ENCODE measurements at places on chromosomes 6 and 20. TPM values are rescaled to one million over a fixed set of nuclear protein-coding genes. Genes with fewer than 3 reads are reported as not detected.
A peak's percentile ranks its signal among the peaks of the same experiment; 100 is the strongest.

The SLC22A1 gene
- total RNA-seq, result 0.42 TPM

The USP49 gene
- total RNA-seq, result 3.7 TPM

The AKAP12 gene
- total RNA-seq, result 84.9 TPM

DNA sequence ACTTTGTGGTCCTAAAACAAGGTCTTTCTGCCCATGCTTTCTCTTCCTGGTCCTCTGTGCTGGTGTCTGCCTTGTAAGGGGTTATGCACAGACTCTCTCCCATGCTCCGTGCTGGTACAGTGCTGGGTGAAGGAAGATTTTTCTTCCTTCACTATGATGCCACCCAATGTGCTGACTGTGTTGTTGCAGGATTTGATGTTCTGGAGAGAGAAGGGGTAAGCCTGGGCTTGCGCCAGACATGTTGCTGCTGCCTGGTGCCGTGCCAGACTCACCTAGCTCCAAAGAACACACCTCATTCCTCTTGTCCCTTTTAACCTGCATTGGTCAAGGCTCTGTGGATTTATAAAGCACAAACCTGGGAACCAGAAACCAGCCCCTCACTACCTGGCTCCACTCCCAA lies 28.4 kb upstream of the ARMH2 start:
- DNase-seq, result no peak

DNA sequence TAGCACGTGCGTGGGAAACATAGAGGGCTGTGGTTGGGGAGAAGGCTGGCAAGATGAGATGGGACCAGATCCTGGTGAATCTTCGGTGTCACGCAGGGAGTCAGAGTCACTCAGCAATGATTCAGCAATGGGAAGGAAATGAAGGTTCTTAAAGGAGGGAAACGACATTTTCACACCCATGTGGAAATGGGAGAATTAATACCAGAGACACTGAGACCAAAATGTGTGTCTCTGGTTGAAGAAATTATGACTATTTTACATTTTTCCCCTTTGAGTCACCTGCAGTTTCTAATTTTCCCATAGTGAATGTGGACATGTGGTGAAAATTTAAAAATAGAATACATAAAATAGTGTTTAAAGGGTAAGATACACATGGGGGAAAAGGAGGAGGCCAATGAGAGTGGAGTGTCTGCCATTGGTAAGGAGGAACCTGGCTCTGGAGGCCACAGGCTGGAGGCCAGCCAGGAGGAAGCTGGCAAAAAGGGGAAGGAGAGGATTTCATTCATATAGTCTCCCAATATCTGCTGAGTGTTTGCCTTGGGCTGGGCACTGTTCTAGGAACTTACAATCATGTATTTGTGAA lies 17.5 kb downstream of the NRN1 start:
- DNase-seq, result no peak

The BMP5 gene
- total RNA-seq, result 112 TPM

DNA sequence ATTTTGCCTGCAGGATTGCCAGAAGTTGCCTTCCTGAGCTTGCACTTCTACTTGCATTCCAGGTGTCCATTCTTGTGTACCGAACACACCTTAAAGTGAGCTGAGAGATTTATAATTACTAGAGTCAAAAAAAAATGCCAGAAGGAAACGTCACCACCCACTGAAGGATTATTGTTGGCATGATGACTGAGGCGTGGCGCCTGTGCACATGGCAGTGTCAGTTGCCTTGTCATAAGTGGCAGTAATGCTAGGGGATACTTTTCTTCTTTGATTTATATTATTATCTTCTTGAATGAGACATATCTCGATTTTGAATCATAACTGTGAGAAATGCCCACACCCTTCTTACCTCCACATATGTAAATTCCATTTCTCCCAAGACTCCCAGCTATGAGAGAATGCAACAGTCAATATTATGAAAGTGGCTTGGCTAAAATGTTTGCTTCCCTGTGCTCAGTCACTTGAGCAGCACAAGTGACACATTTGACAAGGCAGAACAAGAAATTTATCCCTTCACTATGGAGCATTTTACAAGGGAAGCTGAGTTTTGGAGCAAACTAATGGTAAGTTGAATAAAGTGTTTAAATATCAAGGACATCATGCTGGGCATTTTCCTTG lies 149.5 kb upstream of the SASH1 start:
- no peak for DNase-seq

The MUC21 gene
- not detected for total RNA-seq

The TBC1D20 gene
- 34.4 TPM for total RNA-seq

The BMP7 gene
- total RNA-seq, result 276 TPM

The PHF20 gene
- total RNA-seq, result 42.0 TPM

GRCh38 chr20:24738981-24739633 lies 210.0 kb upstream of the CST7 start:
- no peak for DNase-seq

The SLC26A8 gene
- not detected for total RNA-seq

DNA sequence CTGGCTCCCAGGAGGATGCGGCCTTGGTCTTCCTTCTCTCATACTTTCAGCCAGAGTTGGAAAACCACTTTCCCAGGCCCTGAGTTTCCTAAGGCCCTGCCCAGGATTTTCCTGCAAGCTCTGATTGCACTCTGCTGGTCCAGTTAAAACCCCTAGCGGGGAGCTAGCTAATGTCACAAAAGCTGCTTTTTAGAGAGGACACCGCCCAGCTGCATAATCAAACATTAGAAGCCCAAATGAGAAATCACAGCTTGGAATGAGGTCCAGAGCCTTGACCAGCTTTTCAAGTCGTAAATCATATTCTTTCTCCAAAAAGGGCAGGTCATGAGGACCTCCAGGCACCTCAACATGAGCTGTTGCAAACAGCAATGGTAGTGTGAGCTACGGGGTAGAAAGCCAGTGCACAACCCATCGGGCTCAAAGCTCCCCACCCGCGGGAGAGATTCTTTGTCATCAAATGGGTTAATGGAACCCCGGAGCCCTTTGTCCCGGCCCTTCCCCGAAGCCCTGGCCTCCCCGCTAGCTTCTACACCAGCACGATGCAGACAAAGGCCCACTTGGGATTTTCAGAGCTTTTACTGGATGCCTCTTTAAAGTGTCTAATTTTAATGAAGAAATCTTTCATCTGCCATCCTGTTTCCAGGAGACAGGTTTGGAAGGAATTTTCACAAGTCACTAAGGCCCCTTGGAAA lies 134.0 kb downstream of the SCML4 start:
- DNase-seq, result peak; percentile 26

DNA sequence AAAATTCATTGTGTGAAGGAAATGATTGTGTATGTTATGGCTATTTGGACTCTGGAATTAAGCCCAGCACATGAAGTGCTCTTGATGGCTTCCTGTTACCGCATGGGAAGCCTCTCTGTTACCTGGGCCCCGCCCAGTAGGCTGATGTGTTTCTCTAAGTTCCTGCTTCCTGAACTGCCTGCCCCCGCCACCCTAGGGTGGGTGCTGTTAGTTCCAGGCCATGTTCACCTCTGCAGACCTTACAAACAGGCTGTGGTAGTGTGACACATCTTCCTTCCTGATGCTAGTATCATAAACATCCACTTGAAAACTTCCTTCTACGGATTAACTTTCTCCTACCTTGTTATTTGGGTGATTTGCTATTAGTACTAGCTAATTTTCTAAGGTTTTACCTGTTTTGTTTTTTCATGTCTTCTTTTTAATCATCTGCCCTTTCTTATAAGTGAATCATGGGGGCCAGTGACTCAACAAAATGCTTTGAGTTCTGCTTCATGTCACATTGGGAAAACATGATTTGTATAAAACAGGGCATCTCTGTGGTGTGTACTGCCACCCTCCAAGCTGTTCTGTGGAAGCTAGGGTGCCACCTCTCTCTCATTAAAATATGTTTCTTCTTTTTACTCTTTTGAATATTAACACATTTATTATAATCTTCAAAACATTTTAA lies 40.6 kb downstream of the SH3BGRL2 start:
- DNase-seq, result no peak

The ZSCAN26 gene
- 23.7 TPM for total RNA-seq

The ZC3H12D gene
- 0.07 TPM for total RNA-seq

DNA sequence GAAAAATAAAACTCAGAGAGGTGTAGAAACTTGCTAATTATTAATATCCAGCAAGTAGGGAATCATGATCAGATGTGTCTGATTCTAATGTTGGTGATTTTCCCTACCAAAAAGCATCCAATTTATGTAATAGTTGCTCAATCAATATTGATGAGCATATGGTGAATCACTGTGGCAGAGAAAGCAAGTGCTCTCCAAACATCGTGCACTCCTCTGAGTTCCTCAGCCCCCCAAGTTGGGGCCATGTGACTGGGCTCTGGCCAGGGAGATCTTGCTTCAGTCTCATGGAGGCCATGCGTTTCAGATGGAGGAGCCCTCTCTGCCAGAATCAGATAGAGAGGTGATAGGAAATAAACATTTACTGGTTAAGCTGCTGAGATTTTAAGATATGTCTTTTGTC lies 133.2 kb upstream of the LY86 start:
- no peak for DNase-seq

The BCAS1 gene
- not detected for total RNA-seq

- DNase-seq, result peak; percentile 90
These were observed 69.8 kb upstream of the RIN2 start for GRCh38 chr20:19688031-19688806.

- DNase-seq, result no peak
These were observed 208.3 kb downstream of the TASP1 start for GRCh38 chr20:13430346-13431002.

The SAPCD1 gene
- total RNA-seq, result 11.6 TPM
